ENCODE measurements at places on chromosomes 1 and 21.

DNA sequence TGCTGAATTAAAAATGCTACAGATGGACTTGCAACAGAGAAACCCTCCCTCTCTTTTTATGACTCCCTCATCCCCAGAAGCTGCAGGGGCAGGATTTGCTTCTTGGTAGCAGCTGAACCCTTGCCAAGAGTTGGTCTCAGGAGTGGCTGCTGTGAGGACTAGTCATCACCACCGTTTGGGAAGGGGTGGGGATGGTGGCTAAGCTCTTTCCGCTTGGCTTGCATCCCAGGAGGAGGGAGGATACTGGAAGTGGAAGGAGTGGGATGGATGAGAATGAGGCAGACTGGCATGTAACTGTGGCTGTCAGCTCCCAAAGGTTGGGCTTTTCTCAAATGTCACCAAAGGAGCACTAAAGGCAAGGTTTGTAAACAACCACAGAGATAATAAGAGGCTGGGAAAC is 50.8 kb upstream of the COL24A1 start:
- DNase-seq, result no peak

DNA sequence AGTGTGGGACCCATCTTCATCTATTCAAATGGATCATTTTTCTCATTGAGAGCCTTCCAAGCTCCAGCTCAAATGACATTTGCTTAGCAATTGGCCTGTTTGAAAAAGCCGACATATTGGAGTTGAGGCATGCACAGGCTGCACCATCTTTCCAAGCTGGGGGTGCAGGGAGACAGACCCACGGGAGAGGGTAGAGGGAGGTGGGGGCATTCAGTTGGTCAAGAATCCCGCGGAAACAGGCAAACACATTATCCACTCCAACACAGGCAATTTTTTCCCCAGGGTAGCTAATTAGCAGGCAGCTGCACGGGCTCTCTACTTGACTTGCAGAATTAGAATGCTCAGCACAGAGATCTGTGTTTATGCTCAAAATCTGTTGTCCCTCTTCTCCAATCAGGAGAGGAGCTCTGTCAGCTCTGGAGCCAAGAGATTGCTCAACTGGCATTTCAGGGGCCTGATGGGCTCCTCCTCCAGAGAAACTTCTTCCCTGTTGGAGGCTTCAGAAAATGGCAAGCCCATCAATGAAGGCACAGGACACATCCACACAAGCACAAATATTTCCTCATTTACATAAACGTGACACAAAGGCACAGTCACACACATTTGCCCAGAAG is 267.8 kb downstream of the FOXD2 start:
- no peak for DNase-seq

DNA sequence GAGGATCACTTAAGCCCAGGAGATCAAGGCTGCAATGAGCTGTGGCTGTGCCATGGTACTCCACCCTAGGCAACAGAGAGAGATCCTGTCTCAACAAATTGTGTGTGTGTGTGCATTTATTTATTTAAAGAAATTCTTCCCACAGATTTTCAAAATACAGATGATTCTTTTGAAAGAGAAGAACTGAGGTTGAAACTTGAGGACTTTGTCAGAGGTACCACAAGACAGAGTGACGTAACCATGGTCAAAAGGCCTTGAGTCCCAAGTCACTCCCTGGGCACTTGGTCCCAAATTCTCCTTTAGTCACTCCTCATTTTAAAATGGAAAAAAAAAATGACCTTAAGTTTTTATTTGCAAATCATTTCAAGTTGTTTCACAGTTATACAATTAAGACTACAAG is 57.4 kb downstream of the TIAM1 start:
- no peak for DNase-seq

GRCh38 chr1:154158307-154159125 is 3.6 kb upstream of the NUP210L start:
- no peak for DNase-seq

DNA sequence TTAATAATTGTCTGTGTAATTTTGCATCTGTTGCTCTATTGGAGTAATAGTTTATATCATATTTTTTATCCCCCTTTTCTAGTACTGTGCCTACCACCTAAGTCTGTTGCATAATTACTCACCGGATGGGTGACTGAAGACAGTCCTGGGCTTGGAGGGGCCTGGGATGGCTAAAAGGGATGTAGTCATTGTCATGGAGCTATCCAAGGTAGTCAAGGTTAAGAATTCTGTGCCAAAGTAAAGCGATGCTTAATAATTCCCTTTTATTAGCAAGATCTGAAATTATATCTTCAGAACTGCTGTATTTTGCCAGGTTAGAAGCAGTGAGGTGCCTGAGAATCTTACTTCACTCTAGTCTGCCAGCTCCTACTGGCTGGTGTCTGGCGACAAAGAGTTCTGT is 61.6 kb downstream of the KDM1A start:
- DNase-seq, result no peak

- DNase-seq, result no peak
Observed at GRCh38 chr21:44066116-44066515, 41.1 kb upstream of the PWP2 start.

- DNase-seq, result no peak
Observed at GRCh38 chr1:34977858-34978257, 7.3 kb downstream of the TMEM35B start.

DNA sequence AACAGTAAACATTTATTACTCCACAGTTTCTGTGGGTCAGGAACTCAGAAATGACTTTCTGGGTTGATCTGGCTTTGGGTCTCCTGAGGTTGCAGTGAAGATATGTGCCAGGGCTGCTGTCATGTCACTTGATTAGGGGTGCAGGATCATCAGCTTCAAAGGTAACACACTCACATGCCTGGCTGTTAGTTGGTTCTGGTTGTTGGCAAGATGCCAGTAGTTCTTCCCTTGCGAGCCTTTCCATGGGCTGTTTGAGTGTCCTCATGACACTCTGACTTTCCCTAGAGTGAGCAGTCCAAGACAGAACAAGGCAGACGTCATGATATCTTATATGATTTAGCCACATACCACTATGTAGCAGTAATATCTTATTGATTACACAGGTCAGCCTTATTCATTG is 1.8 kb downstream of the SWT1 start:
- DNase-seq, result no peak

- DNase-seq, result no peak
Observed at GRCh38 chr1:82614090-82614489, 813.4 kb downstream of the ADGRL2 start.

DNA sequence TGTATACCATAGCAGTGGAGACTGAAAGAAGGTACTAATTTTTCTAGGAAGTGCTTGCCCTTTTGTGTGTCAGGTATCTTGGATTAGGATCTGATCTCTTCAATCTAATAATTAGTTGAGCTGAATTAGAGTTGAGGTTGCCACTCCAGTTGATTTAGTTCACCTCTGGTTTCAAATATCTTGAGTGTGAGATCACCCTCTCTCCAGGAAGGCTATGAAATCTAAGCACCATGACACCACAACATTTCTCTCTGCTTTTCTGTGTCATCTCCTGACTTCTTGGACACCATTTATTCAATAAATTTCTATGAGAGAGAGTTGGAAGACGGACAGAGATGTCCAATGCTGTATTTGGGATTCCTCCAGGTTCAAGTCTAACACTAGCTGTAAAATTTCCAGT is 212.8 kb downstream of the DYRK1A start:
- no peak for DNase-seq

- DNase-seq, result no peak
Observed at GRCh38 chr1:87129038-87129437, 199.6 kb upstream of the LMO4 start.

- no peak for DNase-seq
Observed at GRCh38 chr1:24830680-24831272, 85.5 kb downstream of the CLIC4 start.

GRCh38 chr1:191752342-191752741 is 405.9 kb upstream of the RGS18 start:
- no peak for DNase-seq

GRCh38 chr1:206439205-206439604 is 31.1 kb upstream of the IKBKE start:
- no peak for DNase-seq

GRCh38 chr1:68339505-68339904 is 107.2 kb upstream of the WLS start:
- no peak for DNase-seq

DNA sequence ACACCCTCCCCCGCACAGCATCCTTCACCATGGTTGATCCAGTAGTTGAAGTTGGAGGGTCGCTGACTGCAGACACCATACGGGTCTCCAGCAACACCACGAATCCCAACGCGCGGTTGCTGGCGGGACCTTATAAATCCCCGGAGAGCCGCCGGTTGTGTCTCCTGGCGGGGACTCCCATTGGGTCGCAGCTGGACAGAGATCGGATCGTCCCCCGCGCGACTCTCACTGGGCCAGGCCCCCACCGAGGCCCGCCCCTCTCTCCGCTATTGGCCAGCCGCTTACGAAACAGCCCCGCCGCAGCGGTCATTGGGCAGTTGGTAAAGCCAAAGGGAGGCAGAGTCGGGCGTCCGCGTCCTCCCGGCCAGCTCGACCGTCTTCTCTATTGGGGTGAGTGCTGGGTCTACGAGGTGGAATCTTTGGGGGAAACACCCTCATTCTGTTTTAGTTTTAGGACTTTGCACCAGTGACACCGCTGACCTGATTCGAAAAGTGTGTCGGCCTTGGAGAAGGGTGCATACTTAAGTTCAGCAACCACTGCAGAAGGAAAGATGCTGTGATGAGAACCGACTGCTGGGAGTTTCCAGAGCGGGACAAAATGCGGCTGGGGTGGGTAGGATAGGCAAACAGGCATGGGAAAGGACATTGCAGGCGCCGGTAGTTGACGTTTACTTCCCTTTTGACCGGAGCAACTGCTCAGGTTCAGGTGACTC is 27.4 kb downstream of the RABIF start:
- DNase-seq, result peak; percentile 90

All from C1 segment of cervical spinal cord (tissue), 14 donors.